ENCODE measurements at places on chromosomes 2 and 18.

GRCh38 chr2:78768016-78768415 lies 257.5 kb upstream of the REG3G start:
- DNase-seq = no peak

DNA sequence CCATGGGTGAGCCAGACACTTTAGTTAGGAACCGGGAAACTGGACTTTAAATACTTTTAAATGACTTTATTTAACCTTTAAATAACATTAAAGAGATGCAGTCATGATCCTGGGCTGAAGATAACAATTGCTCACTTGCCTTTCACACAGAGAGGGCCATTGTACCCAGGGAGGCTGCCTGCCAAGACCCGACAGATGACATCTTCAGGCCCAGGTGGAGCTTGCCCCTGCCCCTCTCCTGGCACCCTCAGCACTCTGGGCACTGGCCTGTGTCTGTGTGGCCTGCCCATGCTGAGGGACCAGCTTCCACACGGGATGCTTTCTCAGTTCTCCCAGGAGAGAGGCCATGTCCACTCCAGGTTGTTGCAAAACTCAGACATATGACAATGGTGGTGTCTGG lies 216.4 kb upstream of the MYT1L start:
- DNase-seq = no peak

DNA sequence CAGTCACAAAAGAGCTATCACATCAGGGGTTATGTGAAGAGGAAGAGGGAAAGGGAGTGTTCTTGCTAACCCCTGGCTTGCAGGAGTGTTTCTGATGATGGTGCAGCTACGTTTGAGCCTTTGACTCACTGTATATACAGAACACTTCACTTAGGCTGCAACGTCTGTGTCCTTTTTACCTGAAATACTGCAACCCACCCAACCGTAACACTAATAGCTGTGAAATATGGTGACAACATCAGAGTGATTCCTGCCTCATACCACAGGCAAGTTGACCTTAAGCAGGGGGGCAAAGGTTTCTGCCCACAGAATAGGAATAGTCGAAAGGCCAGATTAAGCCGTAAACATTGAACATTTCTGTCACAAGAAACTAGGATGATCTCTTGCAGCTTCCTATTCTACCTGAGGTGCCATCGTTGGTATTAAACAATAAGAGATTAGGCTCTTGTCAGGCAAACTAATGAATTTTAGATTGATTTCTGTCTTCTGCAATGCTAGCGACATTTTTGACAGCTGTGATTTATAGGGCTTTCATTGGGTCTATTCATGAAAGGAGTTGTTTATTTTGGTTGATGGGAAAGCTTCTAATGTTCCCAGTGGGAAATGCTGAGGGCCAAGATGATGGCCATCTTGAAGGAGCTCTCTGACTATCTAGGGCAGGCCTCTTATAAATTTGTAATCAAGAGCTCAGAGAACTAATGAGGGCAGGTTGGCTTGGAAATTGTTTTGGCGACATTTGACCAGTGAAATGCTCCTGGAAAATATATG lies 316.8 kb downstream of the PIK3C3 start:
- no peak for DNase-seq

DNA sequence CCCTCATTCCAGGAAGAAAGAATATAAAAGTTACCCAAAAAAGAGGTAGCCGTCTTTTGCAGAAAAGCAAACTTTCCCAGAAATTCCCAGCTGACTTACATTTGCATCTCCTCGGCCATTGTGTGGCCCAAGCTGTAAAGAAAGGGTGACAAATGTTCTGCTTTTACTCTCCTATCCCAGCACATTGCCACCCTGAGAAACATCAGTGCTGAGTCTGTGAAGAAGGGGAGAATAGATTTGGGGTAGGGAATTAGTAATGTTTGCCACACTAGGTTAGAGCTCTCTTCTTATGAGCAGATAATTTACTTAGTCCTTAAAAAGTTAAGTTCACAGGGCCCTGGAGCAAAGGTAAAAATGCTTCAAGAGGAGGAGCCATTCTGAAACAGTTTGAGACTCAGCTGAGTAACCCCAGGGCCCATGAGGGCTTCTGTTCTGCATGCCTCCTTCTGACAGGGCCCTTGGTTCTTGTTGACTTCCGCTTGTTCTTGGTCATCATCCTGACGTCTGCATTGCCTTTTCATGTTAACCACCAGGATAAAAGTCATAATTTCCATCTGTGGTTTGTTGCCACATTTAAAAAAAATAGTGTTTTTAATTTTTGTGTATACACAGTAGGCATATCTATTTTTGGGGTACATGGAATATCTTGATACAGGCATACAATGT lies 550.7 kb downstream of the RNF144A start:
- DNase-seq = no peak

DNA sequence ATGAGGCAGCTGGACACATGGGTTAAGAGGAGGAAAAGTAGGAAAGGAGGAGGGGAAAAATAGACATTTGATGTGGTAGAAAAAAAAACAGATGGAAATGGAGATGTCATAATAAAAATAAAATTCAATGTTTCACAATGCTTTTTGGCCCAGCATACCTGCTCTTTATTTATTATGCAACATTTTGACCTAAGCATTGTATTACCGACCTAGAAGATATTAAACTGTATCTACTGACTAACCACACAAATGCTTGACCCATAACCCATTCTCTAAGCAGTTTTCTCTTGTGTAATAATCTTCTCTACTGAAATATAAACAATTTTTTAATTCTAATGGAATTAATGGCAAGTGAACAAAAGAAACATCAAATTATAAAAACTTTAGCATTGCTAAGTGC lies 362.3 kb downstream of the FBXO15 start:
- DNase-seq = no peak

DNA sequence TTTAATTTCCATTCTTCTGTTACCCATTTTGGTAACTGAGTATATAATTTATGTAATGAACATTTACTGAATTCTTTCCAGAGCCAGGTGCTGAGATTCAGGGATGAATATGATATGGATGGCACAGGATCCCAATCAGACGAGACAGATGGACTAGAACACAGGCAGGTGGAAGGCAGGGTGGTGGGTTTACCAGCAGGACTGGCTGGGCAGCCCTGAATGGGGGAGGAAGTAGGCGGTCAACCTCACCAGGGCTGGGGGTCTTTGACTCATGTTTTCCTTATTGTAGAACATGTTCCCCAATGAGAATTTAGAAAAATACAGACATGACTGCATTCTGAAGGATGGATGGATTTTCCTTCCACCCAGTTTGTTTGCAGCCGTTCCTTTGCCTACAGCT lies 80.3 kb downstream of the CIB4 start:
- no peak for DNase-seq

- no peak for DNase-seq
Observed at GRCh38 chr2:165110394-165110793, 93.5 kb downstream of the SCN3A start.

DNA sequence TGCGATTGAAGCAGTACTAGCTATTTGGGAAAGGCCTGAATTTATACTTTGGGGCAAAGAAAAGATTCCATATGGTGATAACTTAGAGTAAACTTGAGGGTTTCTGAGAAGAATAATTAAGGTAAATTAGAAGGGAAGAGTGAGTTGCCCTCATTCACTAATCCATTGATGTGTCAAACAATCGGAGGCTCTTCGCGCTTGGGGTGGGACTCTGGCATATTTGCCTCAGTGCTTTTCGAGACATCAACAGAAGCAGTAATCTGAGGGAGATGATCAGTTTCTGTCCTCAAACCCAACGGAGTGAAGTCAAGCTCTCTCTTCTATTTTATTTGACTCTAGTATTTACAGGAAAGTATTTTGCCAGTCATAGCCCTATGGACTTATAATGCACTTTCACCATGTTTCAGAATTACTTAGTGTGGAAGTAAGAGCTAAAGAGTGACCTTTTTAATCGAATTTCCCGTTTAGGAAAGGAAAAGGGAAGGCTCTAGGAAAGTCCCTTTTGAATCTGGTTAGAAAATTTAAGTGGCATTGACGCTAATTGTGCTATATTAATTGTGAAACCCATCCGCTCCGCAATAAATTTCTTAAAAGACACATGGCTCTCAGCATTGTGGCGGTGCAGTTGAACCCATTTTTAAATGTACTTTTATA lies 1.3 kb downstream of the RAB10 start:
- no peak for DNase-seq

DNA sequence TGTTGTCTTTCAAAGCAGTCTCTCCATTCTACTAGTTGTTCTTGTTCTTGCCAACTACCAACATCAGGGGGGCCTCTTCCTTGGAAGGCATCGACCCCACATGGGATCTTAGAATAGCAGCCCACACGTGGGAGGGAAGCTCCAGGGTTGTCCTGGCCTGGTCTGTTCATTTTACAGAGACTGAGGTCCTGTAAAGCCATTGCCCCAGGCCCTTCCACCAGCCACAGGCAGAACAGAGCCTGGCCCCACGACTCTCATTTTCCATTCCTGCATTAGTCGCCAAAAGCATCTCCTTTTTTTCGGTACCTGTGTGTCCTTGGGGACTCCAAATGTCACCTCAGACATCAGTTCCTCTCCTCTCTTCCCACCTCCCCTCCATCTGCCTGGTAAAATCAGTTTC lies 28.0 kb downstream of the CNGA3 start:
- no peak for DNase-seq

DNA sequence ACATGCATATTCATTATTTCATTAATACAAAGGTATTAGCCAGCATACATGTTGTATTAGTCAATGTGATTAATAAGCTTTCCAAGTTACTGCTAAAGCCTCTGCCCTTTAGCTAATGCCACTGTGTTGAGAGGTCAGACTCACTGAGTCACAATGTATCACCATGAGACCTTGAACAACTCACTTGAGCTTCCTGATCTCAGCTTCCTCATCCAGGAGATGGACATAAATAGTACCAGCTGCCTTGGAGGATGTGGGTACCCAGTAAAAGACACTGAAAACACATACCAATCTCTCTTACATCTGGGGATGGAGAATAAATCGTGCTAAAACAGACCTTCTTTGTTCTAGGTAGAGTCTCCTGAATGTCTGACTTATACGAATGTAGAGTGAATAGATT lies 224.6 kb downstream of the EPHA4 start:
- no peak for DNase-seq

DNA sequence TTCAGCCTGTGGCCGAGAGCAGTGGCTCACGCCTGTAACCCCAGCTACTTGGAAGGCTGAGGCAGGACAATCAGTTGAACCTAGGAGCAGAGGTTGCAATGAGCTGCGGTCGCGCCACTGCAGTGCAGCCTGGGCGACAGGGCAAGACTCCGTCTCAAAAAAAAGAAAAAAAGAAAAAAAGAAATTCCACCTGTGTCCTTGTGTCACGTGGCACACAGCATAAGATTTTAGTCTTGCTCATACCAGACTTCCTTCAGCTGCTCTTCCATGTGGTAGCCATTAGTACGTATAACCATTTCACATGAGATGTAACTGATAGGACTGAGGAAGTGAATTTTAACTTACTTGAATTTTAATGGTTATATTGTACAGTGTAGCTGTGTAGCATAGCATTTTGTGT lies 4.0 kb downstream of the NOP58 start:
- DNase-seq = no peak

GRCh38 chr2:196971574-196972279 lies 45.2 kb upstream of the PGAP1 start:
- no peak for DNase-seq

DNA sequence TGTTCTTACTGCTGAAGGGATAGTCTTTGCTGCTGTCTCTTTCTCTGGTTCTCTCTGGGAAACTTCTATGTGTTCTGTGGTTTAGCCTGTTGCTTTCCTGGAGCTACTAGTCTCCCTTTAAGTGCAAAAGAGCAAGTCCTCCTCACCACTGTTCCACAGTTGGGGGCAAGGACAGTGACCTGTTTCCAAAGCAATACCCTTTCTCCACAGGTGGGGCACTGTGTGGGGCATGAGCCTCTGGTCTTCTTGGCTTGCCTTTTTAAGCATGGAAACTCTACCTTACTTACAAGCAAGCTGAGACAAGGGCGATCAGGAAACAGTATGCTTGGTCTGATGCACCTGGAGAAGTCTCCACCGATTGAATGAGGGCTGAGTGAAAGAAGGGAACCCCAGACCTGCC lies 156.7 kb downstream of the CPS1 start:
- no peak for DNase-seq

- no peak for DNase-seq
Observed at GRCh38 chr2:65999796-66000195, 435.1 kb upstream of the MEIS1 start.

DNA sequence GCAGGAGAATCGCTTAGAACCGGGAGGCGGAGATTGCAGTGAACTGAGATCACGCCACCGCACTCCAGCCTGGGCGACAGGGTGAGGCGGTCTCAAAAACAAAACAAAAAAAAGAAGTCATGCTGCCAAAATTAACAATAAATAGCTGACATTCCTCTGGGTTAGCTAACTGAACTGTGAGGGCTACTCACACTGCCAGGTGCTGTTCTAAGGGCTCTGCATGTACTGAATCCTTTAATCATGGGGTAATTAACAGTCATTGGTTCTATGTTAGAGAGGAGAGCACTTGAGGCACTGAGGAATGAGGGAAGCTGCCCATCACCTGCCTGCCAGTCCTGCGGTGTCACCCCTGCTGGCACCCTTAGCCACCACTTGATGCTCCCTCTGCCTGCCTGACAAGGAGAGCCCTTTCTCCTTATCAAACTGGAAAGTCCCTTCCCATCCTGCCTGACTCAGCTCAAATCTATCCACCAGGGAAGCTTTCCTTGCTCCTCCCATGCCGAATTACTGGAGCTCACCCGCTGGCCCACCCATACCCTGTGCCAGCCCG lies 73.0 kb upstream of the RIOK3 start:
- peak; percentile 86 for DNase-seq

- no peak for DNase-seq
Observed at GRCh38 chr18:50862401-50862800, 16.5 kb upstream of the ME2 start.

DNA sequence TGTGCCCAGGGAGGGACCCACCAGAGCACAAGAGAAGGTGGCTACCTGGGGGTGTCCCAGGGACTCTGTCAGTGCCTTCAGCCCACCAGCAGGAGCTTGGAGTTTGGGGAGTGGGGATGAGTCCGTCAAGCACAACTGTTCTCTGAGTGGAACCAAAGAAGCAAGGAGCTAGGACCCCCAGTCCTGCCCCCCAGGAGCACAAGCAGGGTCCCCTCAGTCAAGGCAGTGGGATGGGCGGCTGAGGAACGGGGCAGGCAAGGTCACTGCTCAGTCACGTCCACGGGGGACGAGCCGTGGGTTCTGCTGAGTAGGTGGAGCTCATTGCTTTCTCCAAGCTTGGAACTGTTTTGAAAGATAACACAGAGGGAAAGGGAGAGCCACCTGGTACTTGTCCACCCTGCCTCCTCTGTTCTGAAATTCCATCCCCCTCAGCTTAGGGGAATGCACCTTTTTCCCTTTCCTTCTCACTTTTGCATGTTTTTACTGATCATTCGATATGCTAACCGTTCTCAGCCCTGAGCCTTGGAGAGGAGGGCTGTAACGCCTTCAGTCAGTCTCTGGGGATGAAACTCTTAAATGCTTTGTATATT lies 14.0 kb downstream of the ITM2C start:
- no peak for DNase-seq

DNA sequence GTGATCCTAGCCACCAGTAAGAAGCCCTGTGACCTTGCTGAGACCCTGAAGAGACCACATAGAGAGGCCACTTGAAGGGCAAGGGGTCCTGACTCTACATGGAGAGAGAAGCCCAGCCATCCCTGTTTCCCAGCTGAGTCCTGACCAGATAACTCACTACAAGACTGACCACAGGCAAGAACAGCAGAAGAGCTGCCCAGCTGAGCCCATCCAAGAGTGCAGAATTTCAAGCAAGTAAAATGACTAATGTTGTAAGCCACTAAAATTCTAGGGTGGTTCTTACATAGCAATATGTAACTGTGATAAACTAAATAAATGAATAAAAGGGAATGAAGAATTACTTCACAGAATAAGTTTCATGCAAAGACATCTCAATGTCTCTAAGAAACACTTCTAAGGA lies 58.4 kb upstream of the WIPF1 start:
- DNase-seq = no peak

All from SW 1271 (cell line).